ENCODE measurements at places on chromosomes 6 and 20. TPM values are rescaled to one million over a fixed set of nuclear protein-coding genes. Genes with fewer than 3 reads are reported as not detected.

The DLL1 gene
- total RNA-seq = not detected

The TTK gene
- total RNA-seq = 22.4 TPM

The ECT2L gene
- not detected for total RNA-seq

The ATG5 gene
- total RNA-seq = 36.7 TPM

The HSF2 gene
- 14.7 TPM for total RNA-seq

The FAM83D gene
- total RNA-seq = 11.0 TPM

The PDYN gene
- not detected for total RNA-seq

The OPN5 gene
- not detected for total RNA-seq

The TMEM30A gene
- total RNA-seq = 67.2 TPM

The PCIF1 gene
- total RNA-seq = 28.5 TPM

The ARG1 gene
- total RNA-seq = not detected
